ENCODE measurements at places on chromosomes 3 and 15. TPM values are rescaled to one million over a fixed set of nuclear protein-coding genes. Genes with fewer than 3 reads are reported as not detected.

Gene FGF12
- 0.77 TPM for total RNA-seq

Gene CD200R1L
- not detected for total RNA-seq

Gene GOLGA8T
- not detected for total RNA-seq

Gene IL12A
- total RNA-seq = not detected
